ENCODE measurements at places on chromosomes 1 and 21.

GRCh38 chr1:2951856-2952255, 69.4 kb upstream of the ACTRT2 start:
- no peak for DNase-seq

GRCh38 chr1:72111662-72112061, 170.7 kb downstream of the NEGR1 start:
- no peak for DNase-seq

DNA sequence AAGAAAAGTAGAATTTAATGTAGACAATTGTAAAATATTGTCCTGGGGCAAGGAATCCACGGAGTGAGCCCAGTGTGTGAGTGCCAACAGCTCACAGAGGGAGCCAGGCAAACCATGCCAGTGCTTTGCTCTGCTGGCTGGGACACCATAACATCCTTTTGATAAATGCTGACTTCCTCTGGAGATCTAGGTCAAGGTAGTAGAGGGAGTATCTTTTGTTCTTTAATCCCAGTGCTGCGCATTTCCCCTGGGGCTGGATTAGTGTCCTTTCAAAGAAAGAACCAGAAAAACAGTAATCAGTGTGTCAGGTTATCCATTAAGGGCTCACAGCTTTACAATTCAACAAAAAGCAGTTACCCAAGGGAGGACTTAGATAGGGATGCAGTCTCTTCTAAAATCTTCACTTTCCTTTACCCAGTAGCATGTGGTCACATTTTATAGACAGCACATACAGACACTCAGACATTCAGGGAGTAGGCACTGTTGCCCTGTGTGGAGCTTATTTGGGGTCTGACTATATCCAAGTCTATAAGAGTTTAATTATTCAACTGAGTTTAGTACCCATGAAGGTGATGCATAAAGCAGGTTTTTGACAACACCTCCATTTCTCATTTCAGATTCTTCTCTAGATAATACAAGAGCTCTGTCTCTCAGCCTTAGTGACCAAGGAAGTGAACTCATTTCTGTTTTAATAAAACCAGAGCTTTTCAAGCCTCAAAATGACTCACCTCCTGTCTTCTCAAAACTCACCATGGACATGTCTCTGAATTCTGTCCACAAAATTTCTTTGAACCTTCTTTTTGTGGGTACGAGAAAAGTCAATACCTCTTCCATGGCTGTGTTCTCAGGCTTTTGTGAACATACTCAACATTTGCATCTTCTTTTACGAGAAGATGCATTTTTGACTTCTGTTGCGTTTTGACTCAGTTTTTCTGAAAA, 215.3 kb downstream of the BRINP2 start:
- DNase-seq = peak; percentile 10

GRCh38 chr1:13832536-13832935, 132.5 kb downstream of the PRDM2 start:
- no peak for DNase-seq

DNA sequence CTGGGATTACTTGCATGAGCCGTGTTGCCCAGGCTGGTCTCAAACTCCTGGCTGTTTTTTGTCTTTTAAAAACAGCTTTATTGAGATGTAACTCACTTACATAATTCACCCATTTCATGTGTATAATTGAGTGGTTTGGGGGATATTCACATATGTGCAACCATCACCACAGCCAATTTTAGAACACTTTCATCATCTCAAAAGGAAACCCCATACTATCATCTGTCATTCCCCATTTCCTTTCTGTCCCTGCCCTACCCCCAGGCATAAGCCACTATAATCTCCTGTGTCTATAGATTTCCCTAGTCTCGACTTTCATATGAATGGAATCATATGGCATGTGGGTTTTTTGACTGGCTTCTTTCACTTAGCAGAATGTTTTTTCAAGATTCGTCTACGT, 43.3 kb downstream of the GPR137B start:
- DNase-seq = no peak

DNA sequence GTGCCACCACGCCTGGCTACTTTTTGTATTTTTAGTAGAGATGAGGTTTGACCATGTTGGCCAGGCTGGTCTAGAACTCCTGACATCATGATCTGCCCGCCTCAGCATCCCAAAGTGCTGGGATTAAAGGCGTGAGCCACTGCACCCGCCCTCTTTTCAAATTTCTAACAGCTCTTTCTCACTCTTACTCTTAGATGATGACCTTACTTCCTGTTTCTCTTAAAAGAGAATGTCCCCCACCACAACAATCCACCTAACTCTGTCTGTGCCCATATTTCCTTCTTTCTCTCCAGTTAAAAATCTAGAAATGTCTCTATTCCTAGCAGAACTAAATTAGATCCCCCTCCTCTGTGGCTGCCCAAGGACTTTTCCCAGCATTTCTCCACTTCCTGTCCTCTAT, 46.6 kb upstream of the RGS2 start:
- no peak for DNase-seq

GRCh38 chr1:91730801-91731732, 154.9 kb downstream of the TGFBR3 start:
- DNase-seq = peak; percentile 81

DNA sequence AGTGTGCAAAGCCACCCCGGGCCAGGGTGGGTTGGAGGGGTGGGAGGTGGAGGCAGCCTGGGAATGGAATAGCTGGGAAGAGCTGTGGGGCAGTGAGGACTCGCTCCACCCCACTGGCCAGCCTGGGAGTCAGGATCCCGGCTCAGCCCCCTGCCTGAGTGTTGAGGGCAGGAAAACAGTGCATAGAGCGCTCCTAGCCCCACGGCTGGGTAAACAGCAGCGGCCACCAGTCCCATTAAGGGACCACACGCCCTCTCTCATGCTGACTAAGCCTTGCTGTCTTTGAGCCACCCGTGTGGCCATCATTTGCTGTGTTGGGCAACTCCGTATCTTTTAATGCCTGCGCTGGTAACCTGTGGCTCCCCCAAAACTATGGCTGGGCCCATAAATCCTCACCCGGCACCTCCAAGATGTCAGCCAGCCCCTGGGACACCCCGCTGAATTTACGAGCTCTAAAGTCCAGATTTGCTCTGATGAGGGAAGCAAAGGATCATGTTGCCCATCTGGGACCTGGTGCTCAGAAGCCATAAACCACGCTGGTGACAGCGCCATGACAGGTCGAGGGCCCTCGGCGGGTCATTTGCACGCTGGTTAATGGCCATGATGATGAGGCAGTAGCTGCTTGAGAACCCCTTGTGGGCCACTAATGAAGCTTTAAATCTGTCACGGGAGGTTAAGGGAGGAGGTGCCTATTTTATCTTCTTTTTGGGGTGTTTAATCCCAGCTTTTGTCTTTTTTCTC, 34.9 kb downstream of the SYF2 start:
- DNase-seq = no peak

DNA sequence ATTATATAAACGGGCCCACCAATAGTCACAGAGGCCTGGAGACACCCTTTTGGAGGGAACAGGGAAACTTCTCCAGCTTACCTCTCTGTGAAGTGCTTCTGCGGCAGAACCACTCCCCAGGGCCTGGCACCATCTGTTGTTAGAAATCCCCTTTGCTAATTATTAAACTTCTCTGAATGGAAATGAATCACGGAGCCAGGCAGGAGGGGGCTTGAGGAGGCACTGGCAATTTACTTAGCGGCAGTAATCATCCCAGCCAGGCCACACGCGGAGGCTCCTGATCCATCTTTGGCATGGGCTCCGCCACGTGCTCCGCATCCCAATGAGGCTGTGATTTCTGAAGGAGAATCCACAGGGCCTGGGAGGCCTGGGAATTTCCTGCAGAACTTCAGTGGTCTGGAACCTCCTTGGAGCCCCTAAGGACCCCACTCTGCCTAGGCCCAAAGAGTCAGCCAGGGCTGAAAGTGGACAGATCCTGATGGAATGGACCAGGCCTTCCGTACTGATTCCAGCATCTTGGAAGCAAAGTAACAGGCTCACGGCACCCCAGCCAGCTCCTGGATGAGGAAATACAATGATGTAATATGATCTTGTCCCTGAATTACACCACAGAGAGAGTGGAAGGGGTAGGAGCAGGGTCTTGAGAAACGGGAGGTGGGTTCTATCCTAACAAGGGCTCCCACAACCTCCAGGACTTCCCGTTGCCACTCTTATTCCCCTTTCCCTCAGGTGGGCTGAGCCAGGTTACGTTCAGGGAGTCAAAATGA, 62.3 kb downstream of the GRIK3 start:
- DNase-seq = no peak

GRCh38 chr1:33738536-33738935, 125.3 kb upstream of the HMGB4 start:
- DNase-seq = no peak

DNA sequence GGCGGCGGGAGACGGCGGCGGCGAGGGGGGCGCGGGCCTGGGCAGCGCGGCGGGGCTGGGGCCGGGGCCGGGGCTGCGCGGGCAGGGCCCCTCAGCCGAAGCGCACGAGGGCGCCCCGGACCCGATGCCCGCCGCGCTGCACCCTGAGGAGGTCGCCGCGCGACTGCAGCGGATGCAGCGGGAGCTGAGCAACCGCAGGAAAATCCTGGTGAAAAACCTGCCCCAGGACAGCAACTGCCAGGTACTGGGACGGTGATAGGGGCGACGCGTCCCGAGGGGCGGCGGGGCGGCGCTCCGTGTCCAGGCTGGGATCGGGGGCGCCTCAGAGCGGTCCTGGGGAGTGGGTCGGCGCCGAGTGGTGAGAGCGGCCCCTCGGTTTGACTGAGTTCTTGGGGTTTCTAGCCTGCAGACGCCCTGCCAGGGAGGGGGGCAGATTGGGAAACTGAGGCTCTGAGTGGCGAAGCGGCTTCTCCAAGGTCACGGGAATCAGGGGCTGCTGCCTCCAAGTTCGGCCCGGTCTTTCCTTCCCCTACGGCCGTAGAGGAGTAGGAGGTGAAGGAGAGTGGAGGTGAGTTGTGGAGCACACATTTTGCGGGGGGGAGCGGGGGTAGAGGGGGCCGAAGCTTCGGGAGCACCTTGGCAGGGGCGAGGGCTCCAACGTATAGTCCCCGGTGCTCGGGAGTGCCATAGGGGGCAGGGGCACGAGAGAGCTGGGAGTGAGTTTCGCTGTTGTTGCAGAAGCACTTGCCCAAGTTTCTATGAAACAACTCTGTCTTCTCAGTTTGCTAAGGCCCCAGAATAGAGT, 508 bp downstream of the RAVER2 start:
- peak; percentile 33 for DNase-seq

DNA sequence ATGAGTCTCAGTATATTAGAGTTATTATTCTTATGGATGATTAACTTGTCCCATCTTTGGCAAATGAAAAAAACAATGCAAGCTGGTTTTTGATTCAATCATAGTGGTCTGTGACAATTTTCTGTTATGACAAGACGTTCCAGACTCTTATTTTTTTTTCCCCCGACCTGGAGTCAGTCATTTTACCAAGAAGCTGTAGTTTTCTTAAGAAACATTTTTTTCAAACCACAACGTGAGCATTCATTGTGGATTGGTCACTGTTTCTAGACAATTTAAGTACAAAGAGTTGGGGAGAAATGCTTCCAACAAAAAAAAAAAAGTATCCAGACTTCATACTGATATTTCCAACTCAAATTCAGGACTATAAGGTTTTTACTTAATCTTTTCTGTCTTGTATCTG, 8.0 kb upstream of the ANGPTL3 start:
- peak; percentile 69 for DNase-seq

- DNase-seq = no peak
Measured at GRCh38 chr1:245589906-245590305, 435.1 kb downstream of the KIF26B start.

GRCh38 chr1:99680270-99680669, 34.4 kb downstream of the PALMD start:
- DNase-seq = no peak

- no peak for DNase-seq
Measured at GRCh38 chr1:67174716-67175284, 8.5 kb downstream of the IL23R start.

DNA sequence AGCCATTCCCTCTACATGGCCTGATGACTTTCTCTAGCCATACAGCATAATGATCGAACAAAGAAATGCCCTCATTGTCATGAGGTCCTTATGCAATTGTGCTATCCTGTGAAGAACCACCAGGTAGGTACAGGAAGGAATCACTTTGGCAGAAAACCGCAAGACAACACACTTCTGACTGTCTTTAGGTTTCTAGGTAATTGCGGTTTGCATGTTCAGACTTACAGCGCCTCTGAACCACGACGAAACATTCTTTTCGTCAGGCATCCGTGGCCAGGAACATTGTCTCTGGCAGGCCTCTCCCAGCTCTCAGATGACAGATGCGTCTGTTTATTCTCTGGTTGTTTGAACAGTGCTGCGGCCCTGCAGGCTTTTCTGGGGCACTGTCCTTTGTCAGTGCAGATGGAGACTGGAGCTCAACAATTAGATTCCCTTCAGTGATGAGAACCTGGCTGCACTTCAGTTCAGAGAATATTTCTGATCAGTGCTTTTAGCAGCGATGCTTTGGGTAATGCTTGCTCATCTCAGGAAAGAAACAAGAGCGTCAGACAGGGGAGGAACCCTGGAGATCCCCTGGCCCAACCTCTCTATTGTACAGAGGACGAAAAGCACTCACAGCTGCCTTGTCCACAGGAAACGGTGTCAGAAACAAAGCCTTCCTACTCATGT, 63.4 kb downstream of the B3GALT5 start:
- DNase-seq = peak; percentile 67

DNA sequence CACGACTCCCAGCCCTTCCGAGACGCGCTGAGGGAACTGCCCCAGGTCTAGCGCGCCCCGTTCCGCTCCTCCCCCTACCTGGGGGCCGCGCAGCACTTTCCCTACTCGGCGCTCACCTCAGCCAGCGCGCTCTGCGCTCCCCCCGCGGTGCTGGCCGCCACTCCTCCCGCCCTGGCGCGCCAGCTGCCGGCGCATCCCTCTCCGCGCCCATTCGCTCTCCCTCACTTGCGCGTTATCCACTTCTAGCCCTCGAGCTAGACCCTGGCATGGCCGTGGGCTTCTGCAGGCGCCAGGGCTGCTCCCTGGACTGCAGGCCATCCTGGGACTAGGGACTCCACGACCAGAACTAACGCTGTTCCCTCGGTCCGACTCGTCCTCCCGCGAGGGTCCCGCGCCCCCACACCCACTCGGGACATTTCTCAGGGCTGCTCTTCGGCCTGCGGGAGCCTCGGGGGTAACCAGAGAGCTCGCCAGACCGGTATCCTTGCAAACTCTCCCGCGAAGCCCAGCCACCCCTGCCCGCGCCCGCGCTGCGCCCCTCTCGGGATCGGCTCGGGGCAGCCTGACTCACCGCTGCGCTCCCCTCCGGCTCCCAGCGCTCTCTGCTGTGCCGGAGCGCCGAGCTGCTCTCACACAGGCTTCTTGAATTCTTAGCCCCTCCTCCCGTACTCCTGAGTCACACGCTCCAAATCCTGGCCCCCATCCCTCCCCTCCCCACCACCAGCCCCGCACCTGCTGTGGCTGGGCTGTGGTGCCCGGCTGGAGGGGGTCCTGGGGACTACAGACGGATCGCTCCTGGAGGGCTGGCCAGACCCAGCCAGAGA, at the start of gene NGF:
Gene NGF, minus strand, starts transcription at position 617 of the 824 bp plus-strand sequence. CDS start 51,454 bp downstream, outside the sequence.
- peak; percentile 82 for DNase-seq
